GM04504 (cell line): ENCODE measurements at places on chromosomes 13 and 19.

- DNase-seq, result no peak
Observed at GRCh38 chr13:95262837-95263384, 38.3 kb downstream of the ABCC4 start.

GRCh38 chr13:114161644-114162532 lies 17.2 kb upstream of the CFAP97D2 start:
- DNase-seq, result no peak

GRCh38 chr13:71018995-71019394 lies 848.0 kb downstream of the DACH1 start:
- no peak for DNase-seq

GRCh38 chr19:47381121-47381520 lies 32.0 kb downstream of the DHX34 start:
- DNase-seq, result no peak

DNA sequence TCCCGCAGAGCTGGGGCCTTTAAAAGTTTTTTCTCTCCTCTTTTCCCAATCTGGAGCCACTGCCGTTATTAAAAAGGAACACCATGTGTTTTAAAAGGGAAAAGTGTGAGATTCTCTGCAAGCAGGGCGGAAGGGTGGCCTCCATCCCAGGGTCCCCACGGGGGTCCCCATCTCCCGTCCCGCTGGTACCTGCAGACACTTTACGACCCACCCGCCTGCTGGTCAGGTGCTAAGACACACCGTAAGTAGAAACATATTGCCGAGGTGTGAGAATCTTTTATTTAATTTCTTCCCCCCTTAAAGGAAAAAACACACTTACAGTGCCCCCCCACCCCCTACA lies 1.8 kb downstream of the CRLF1 start:
- DNase-seq, result no peak

GRCh38 chr19:18478545-18479311 lies 40.8 kb upstream of the ISYNA1 start:
- DNase-seq, result peak; percentile 88

- no peak for DNase-seq
Observed at GRCh38 chr13:91986761-91987483, 588.5 kb downstream of the GPC5 start.

- peak; percentile 69 for DNase-seq
Observed at GRCh38 chr19:48292798-48293197, 22.9 kb downstream of the ZNF114 start.

- no peak for DNase-seq
Observed at GRCh38 chr13:84903391-84903790, 895.8 kb downstream of the SLITRK6 start.

DNA sequence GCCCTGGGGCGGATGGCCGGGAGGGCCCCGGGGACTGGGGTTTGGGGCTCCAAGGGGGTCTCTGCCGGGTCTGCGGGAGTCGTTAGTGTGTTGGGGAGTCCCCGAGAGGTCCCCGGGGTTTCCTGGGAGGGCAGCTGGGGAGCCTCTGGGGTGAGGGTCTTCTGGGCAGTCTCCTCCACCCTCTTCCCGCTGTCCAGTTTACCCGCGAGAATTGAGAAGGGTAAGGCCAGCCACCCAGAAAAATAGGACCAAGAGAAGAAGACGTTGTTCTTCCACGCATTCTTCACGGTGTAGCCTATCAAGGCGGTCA lies 1.0 kb upstream of the ETFB start:
- DNase-seq, result no peak

DNA sequence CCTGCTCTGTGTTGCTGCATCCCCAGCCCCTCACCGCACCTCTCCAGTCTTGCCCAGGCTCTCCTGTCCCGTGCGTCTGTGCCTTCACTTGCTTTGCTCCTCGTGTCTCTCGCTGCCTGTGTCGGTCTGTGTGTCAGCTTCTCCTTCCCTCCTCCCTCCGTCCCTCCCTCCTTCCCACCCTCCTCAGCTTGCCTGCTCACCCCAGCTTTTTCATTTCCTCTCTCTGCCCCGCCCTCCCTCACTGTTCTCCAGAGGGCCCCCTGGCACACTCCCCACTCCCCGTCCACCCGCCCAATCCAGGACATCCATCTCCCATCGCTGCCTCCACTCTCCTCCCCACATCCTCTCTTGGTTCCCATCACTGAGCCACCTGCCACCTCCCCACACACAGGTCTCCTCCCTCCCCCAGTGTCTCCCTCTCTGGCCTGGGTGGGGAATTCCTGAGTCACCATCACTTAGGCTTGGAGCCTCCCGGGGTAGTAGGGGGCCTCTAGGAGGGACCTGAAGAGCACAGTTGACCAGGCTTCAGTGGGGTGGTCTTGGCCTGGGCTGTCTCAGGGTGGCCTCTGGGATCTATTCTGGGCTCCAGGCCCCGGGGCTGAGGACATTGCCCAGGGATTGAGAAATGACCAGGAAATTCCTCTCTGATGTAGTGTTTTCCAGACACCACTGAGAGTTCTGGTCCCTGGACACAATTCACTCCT lies at the start of gene PTGIR:
TSS of gene PTGIR (minus strand) at position 132 of the 704 bp plus-strand sequence. CDS start 864 bp downstream, outside the sequence.
- peak; percentile 81 for DNase-seq

- no peak for DNase-seq
Observed at GRCh38 chr19:5108123-5108596, 139.2 kb downstream of the KDM4B start.

GRCh38 chr19:38737281-38737865 lies 6.9 kb downstream of the CAPN12 start:
- no peak for DNase-seq

DNA sequence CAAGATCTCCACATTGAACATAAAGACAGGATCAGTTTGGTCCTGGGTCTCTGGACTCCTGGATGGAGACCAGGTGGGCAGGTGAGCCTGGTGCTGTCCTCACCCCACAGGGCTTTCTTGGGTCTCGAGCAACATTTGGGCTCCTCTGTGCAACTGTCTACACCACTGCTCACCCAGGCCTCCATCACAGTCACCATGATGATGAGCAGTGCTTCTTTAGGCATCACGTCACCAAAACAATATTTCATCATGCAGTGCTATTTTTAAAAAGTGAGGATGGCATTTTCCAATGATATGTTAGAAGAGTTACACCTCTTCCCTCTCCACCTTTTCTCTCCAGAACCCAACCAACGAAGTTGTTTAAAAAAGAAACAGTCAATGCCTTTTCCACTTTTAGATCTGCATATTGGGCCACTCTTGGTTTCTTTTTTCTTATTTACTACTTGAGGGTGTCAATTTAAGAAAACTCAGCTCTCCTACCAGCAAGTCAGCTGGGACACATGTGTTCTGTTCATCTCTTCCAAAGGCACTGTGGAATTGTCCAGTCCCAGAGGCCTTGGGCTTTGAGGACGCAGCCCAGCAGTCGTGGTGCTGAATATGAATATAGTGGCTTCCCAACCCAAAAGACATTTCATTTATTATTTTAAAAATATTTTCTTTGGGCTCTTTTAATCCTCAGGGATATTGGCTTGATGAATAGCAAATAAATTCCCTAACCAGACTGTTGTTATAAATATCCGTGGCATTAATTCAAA lies 405.7 kb downstream of the KCNRG start:
- DNase-seq, result no peak

DNA sequence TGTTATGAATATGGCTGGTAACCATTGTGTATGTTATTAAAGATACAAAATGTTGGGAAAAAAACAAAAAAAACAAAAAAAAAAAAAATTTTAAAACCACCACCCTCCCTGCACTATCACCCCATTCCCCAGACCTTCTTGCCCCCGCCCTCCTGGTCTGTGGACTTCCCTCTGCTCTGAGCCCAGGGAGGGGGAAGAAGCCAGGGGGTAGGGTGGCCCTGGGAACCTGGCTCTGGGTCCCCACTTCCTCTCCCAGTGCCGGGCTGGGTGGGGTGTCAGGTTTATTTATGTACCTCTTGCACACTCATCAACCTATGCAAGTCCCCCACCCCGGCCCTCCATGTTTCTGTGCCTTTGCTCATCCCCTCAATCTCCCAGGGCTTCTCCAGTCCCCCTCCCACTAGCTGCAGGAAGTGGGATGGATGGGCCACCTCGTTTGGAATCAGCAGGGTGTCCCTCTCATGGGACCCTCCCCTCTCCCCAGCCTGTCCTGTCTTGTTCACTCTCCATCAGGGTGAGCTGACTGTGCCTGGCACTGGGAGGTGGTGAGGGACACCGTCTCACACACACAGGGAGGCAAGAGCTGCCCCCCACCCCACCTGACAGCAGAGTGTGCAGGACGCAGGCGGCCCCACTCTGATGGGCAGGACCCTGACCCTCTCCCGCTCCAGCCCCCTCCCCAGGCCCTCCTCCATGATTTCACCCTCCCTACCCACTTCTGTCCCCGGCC lies 5.9 kb downstream of the PAF1 start:
- DNase-seq, result no peak

DNA sequence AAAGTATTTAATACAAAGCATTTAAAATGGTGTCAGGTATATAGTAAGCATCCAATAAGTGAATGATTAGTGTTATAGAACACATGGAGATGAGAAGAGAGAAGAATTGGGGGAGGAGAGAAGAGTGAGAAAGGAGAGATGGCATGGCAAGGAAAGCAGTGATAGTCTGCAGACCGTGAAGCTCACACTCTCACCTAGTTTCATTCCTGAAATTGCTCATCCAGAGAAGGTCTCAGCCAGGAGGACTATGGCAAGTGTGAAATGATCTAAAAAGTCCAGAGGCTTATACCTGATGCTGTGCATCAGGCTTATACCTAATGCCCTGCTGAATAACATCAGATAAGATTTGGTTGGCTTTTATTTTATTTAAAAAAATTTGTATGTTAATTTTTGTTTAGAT lies 351.6 kb upstream of the KLF12 start:
- DNase-seq, result no peak

GRCh38 chr13:47481536-47481935 lies 519.5 kb downstream of the SUCLA2 start:
- no peak for DNase-seq

DNA sequence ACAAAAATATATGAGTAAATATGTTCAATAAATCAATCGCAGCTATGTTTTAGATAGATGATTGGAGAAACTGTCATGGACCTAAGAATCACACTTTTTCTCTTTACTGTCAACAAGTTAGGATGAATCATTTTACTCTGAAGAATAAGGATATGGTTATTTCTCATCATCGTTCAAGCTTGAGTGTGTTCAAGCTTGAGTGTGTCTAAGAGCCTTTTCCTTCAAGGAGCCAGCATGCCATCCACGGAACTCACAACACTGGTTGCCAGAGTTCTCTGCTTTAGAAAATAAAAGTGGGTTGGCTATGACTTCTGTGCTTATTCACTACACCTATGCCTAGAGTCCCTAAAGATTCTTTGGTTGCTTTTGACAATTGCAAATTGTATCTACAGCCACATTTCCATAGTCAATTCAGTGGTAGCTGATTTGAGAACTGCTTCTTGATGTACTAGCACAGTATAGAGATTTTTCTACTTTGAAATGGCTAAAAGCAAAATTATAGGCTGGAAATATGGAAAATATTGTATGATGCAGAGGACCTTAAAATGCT lies 58.1 kb upstream of the SCEL start:
- DNase-seq, result no peak

DNA sequence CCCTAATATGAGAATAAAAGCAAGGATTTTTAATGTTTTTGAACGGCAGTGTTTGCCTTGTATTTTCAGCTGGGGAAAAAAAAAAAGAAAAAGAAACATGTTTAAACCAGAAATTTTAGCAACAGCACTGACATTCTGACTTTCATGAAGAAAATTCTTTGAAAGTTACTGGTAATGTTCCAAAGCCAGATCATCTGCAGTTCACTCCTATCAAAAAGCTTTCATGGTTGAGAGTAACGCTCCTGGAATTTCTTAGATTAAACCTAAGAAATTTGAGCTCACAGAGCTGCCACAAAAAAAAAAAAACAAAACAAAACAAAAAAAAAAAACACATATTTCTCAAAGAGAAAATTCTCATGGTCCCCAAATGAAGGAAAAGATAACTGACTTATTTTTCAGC lies 1106.7 kb downstream of the EFNB2 start:
- DNase-seq, result no peak

DNA sequence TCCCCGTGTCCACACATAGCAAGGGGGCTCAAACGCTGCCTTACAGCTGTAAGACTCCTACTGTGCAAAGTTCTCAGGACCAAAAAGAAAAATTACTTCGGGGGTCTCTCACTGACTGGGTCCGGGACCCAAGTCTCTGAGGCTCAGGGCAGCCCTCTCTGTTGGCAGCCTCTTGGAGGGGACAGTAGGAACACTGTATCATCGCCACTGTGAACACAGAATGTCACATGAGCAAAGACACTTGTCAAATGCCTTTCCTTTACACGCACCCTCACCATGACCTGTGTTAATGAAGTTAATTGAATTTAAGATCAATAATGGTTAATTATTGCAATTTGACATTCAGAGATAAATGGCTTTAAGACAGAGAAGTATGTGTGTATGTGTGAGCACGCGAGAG lies 49.6 kb downstream of the TSHZ3 start:
- DNase-seq, result no peak
